ENCODE measurements at places on chromosomes 6 and 20.

- no peak for DNase-seq
Measured at GRCh38 chr6:168133168-168133561, 54.2 kb upstream of the FRMD1 start.

DNA sequence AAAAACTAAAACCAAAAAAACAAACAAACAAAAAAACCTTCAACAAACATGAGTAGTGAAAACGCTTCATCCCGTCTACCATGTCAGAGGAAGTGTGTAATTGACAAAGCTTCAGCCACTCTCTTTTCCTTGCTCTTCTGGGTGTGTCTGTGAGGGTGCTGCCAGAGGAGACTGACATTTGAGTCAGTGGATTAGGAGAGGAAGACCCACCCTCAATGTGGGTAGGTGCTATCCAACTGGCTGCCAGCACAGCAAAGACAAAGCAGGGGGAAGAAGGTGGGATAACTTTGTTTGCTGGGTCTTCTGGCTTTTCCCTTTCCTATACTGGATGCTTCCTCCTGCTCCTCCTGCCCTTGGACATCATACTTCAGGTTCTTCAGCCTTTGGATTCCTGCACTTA, 145.6 kb downstream of the TASP1 start:
- DNase-seq: no peak

GRCh38 chr20:9395971-9396370, 118.4 kb upstream of the LAMP5 start:
- DNase-seq: no peak

DNA sequence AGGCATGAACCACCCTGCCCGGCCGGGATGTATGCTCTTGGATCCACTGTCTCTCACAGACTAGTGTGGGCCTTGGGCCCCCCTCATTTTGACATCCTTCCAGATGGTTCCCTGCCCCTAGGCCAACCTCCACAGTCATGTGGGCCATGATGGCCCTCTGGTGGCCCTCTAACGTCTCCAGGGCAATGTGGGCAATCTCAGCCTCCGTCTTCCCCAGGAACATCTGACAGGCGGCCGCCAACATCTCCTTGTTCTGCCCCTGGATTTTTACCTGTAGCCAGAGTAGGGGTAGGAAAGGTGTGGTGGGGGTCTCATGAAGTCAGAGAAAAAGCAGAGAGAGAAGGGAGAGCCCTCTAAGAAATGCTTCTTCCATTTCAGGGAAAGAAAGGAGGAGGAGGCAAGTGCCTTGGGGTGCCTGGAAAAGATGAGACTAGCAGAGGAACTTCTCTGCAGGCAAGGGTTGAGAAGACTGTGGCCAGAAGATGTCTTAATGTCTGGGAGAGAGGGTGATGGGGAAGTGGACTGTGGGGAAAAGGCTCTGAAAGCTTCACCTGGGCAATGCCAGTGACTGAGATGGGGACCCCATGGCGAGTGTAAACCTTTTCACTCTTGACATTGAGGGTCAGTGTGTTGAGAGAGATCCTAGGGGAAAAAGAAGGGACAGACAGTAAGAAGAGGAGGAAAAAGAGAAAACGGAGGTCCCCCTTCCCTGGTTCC, 1.3 kb downstream of the FLOT1 start:
- DNase-seq: no peak

GRCh38 chr6:73803562-73804241, 107.7 kb downstream of the CD109 start:
- peak; percentile 80 for DNase-seq

DNA sequence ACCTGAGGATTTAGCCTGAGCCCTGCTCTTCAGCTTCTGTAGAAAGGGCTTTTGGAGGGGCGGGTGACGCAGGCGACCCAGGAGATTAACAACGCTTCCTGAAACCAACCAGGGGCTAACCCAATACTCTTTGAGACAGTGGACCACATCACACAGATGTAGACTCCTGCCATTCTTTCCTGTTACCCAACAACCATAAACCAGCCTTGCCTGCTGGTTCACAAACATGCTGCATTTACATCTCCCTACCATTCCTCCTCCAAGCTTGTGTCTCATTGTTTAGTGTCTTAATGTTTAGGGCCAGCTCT, 28.3 kb downstream of the PPP1R16B start:
- DNase-seq: no peak

DNA sequence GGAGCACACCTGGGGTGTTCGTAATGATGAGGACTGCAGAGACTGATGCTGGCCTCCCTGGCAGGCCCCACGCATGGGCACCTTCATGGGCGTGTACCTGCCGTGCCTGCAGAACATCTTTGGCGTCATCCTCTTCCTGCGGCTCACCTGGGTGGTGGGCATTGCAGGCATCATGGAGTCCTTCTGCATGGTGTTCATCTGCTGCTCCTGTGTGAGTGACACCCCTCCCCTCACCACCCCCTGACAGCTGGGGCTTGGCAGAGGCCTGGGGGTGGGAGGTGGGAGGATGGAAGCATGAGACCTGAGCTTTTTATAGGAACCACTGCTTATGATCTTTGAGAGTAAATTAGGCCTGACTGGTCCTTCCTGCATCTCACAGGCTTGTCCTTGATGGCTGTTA, 6.7 kb downstream of the SLC12A5 start:
- no peak for DNase-seq
